ENCODE measurements at places on chromosomes 5 and 9.

DNA sequence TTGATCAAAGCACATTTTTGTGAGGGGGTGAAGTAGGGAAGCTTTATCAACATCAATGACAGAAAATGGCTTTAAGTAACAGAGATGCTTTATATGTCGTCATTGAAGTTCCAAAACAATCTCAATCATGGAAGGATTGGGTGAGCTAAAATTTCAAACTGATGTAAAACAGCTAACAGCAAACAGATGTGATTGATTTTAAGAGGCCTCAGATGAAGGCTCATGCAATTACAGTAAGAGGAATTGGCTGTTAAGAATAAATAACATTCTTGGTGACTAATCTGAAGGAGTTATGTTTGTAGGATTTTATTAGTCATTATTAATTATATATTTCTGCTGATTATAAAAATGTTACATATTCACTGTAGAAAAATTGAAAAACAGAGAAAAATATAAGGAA is 63.5 kb upstream of the PUM3 start:
- no peak for DNase-seq

- no peak for DNase-seq
These were observed 83.9 kb downstream of the BARX1 start for GRCh38 chr9:93871286-93871685.

DNA sequence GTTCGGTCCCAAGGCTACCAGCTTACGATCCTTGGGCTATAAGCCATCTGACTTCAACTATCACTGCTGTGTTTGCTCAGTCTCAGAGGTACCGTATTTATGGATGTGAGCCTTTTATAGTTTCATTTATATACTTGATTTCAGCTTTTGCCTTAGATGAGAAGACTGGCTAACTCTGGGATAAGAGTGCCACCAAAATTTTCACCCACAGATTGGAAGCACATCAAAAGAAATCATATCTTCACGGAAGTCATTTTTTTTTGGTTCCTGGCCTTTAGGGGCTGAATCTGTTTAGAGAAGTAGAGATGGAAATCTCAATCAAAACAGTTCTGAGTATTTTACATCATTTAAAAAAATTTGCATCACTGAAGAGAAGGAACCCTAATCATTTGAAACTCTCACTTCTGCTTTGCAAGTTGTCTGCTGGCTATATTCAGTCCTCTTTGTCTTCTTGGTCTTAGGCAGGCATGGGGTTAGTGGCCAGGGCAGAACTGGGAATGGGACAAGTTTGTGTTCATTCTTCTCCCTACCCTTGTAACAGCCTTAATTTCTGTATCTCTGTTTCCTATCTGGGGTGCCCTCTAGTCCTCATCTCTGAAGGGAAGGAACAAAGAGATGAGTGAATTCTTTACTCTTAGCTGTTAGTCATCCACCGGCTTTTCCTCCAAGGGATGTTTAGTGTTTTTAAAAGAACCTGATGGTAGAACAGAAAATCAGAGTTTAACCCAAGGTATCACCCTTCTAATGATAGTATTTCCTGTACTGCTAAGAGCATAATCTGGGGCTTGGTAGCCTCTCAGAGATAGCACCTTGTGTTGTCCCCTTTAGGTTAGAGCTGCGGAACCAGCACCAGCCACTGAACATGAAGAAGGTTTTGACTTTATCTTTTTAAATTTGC is 14.1 kb upstream of the TNFAIP8 start:
- no peak for DNase-seq

GRCh38 chr9:68540712-68541535 is at the start of gene TMEM252:
Gene TMEM252 (minus strand): TSS chr9:68540883. CDS start chr9:68540814, 69 bp downstream.
- DNase-seq, result no peak

- no peak for DNase-seq
These were observed 20.3 kb downstream of the NCS1 start for GRCh38 chr9:130192382-130192999.
